Right cardiac atrium (tissue), 5 donors: ENCODE measurements at places on chromosomes 1 and 21.

GRCh38 chr1:151635479-151636072, 23.7 kb downstream of the SNX27 start:
- DNase-seq: no peak

DNA sequence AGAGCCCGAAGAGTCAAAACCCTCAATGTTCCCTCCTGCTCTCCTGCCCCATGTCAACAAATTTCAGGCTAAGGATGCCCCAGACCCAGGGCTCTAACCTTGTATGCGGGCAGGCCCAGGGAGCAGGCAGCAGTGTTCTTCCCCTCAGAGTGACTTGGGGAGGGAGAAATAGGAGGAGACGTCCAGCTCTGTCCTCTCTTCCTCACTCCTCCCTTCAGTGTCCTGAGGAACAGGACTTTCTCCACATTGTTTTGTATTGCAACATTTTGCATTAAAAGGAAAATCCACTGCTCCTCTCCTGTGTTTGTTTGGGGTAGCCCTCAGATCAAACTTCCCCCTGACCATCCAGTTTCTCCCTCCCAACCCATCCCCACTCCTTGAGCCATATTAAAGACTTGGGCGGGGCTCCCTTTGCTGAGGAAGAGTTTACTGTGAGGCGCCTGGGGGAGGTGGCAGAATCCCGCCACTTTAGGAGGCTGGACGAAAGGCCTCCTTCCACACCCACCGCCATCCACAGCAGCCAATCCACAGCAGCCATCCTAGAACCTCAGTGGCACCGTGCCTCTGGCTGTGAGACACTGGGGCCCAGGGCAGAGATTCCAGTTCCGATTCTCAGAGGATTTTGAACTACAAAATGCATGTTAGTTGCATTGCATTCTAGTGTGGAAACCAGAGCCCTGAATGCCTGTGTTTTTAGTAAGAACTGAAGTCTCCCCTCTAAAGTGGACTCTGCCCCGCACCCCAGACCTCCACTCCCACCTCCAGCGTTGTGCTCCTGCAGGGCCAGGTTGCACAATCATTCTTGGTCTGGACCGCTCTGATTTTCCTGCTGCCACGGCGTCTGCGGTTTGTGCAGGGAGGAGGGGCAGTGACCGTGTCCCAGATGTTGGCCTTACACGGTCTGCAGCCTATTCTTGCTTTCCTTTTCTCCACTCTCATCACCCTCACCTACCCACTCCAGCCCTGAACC, 3.0 kb downstream of the OLFML3 start:
- DNase-seq: peak; percentile 75

GRCh38 chr1:109499661-109500536, 6.0 kb downstream of the CYB561D1 start:
- DNase-seq: peak; percentile 62

- peak; percentile 90 for DNase-seq
These were observed 64.0 kb downstream of the ADARB1 start for GRCh38 chr21:45138199-45139002.

DNA sequence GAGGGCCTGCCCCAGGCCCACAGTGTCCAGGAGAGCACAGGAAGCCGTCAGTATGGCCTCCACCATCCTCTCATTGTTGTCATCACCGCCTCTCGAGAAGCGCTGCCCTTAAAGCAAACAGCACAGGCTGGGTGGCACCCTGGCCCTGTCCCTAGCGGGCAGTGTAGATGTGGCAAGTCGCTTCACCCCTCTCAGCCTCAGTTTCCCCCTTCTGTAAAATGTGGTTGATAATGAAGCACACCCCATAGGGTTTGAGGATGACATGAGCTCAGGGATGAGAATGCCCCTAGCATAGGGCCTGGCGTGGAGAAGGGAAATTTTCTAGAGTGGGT, 13.4 kb downstream of the PLA2G2F start:
- no peak for DNase-seq

- DNase-seq: peak; percentile 72
These were observed 110.0 kb downstream of the GRIK3 start for GRCh38 chr1:36924282-36924811.

DNA sequence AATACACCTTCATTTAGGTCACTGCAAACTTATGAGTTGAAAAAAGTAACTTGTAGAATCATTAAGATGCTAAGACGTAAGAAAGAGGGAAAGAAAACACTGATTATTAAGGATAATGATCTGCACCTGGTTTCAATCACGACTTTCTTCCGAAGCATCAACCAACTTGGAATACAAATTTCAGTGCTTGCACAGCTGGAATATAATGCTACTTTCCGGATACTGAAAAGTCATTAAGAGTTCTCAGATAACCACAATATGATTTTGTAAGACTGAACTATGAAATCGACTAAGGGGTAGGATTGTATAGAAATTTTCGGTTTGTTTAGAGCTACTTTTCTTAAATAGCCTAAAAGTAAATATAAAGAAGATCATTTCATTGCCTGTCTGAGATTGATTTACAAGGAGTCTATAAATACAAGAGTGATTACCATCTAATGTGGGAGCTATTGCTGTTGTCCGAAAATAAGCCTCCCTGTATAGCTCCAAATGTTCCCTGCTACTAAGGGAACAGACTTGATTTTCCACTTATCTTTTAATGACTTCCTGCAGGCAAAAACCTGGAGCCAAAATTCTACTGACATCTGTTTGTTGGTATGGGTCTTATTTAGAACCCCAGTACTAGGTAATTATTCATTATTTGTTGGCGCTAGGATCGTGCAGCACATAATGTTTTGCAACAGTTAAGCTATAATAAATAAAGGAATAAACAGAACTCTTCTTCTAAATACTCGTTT, 673.3 kb downstream of the KCNT2 start:
- DNase-seq: no peak

DNA sequence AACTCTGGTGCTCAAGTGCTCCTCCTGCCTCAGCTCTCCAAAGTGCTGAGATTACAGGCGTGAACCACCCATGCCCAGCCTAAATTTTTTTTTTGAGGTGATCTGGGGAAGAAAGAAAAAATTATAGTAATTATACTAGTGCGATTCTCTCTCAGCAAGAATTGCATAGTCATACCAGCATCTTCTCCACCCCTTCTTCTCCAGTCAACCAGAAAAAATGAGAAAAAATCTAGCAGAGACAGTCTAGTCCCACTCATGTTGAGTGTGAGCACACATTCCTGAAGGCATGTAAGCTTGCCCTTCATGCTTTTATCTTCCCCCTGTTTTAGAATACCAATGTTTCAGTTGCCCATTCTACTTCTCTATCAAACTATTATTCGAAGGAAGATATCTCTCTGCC, 207.6 kb downstream of the S1PR1 start:
- DNase-seq: no peak

DNA sequence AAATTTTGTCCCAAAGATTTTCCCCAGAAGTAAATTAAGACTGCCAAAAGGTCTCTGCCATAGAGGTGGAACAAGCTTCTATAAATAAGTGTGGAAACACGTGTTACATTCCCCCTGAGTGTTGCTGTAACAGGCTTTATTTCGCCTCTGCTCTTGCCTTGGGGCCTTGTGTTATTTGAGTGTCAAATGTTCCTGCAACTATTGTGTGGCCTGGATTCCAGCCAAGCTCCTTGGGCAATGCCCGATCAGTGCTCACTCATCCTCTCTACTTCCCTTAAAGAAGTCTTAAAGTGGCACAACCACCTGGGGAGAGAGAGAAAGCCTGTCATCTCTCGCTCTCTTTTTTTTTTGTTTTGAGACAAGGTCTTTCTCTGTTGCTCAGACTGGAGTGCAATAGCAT, 156.7 kb downstream of the NR5A2 start:
- DNase-seq: peak; percentile 89

DNA sequence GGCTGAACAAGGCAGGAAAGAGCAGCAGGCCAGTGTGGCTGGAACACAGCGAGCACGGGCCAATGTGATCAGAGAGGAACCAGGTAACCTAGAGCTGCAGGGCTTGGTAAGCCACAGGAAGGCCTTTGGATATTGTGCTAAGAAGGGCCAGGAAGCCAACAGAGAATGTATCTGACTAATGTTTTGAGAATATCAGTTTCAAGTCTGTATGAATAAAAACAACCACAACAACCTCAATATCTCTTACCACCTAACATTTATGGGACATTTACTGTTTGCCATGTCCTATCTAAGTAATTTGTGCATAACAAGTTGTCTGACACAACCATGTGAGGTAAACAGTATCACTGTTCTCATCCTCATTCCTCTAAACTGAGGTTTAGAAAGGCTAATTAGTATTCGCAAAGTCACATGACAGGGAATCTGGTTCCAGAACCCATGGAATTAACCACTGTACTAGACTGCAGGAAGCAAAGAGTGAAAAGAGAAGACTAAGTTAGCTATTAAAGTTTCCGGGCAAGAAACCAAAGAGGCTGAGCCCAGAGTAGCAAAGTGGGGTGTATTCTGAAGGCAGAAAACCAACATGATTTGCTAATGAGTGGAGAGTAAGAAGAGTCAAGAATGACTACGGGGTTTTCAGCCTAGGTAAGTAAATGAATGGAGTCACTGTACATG, 38.9 kb downstream of the SPRTN start:
- no peak for DNase-seq

- DNase-seq: peak; percentile 81
These were observed 791 bp upstream of the STUM start for GRCh38 chr1:226547754-226548191.

DNA sequence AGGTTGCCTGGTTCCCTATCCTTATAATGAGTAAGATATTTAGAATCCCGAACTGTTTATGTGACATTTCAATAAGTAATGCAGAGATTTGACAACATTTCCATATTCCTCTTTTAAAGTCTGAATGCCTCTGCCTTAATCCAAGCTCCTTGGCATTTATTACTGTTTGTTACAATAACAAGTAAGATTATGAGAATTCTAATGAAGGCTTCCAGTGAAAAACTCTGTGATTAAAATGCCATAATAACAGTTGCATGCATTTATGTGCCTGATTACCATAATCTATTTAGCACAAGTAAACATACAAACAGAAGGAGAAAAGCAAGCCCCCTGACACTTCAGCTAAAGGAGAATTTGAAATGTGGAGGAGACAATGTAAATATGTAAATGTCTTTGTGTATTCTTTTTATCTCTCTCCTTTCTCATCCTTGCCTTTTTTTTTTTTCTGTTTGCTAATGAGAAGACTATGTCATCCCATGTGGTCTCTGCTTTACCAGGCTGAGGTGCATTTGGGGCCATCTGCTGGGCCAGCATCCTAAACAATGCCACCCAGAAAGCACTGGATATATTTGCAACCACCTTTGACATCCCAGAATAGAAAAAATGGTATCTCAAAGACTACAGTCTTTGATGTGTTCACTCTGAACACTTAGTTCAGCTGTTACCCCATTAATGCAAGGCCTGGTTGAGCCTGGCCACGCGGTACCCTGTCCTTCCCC, 17.2 kb upstream of the OLIG2 start:
- DNase-seq: no peak

- DNase-seq: no peak
These were observed 261.9 kb downstream of the HLX start for GRCh38 chr1:221141096-221141495.

GRCh38 chr1:163406772-163407171, 85.0 kb downstream of the NUF2 start:
- DNase-seq: no peak

DNA sequence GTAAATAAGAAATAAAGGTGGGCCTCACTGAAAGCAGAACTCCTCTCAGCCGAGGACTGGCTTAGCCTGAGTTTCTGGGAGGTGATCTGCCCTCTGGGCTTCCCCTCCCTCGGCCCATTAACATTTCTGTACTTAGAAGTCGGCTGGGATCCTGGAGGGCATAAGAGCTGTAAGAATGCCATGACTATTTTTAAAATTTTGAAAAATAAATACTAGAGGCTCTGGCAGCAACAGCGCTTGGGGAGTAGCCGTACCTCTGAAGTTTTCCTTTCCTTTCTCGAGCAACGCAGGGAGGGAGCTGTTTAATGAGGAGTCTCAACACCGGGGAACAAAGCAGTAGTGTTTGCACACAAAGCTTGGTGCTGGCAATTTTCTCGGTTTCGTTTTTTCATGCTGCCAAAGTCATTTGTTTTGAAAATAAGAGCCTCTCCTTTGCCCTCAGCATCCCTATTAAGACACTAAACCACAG, 498.7 kb downstream of the SMYD3 start:
- no peak for DNase-seq

DNA sequence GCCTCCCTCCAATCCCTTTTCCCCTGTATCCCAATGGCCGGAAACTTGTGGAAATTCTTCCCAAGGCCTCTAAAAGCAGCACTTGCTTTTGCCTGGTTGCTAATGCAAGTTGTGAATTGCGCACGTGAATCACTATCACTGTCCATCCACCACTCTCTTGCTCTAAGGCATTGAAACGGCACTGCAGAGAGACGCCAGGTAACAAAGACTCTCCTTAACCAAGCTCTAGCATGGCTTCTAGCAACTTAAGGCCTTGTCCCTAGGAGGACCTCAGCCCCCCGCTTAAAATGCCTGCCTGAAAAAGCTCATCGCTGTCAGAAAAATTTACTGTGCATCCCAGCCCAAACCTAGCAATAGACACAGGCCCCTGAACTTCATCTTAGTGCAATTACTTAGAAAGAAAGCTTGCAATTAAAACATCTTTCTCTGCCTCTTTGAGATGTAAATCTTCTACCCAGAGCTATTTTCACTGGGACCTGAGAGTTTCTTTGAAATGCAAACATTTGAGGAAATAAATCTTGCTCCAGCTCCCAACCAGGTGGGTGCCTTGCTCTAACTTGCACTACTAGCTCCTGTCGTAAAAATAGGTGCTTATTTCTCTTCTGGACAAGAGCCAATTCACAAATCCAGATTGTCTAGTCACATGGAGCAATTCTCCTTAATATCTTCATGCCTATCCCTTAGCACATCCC, 32.9 kb upstream of the ITLN2 start:
- DNase-seq: no peak

DNA sequence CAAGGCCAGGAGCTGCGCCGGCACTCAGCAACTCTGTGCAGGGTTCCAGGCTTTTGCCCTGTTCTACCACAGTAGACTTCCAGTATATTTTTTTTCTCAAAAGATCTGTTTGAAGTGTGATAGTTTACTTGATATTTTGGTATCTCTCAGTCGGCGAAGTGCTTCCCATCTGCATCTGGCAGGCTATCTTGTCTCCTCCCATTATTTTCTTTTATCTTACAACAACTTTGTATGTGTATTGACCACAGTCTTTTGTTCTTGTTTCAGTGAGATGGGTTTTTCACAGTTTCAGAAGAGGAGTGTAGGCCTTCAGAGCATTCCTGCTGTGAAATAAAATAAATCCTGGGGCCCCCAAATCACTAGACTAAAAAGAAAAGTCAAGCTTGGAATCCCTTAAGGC, 292.9 kb downstream of the PTGER3 start:
- no peak for DNase-seq

DNA sequence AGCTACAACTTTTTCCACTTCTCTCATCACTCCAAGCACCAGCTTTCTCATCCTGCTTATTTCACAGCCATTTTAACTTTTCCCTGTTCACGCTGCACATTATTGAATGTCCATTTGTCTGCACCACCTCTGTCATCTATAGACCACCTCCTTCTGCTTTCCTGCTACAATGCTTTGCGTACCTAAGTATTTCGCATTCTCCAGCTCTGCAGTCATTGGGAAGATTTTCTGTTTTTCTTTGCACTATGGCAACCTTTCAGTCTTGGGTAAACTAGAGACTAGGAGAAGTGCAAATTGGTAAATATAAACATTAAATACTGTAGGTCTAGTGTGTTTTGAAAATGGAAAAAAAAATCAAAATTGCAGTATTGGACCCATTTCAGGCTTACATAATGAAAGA, 835 bp downstream of the CCDC30 start:
- no peak for DNase-seq
